Glomerular endothelial cell (primary cell): ENCODE measurements at places on chromosomes 2 and 18.

DNA sequence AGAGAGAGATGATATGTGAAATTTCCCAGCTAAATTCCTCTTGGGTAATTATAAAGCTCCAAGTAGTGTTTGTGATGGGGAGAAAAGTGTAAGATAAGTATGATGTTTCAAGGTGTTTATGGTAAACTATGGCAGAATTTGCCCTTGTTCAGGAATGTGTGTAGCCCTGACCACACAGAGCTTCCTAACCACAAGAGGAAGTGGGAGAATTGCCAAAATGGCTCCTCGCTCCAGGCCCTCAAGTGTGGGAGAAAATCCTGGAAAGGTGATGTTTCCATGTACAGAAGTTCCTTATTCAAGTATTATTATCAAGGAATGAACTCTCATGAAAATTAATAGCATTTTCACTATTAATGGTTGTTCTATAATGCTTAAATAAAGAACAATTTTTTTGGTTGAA, 878.3 kb downstream of the TDRD15 start:
- DNase-seq, result no peak

GRCh38 chr2:207243601-207244000, 77.9 kb upstream of the KLF7 start:
- no peak for DNase-seq

- no peak for DNase-seq
Measured at GRCh38 chr2:126859631-126860030, 39.1 kb upstream of the TEX51 start.

DNA sequence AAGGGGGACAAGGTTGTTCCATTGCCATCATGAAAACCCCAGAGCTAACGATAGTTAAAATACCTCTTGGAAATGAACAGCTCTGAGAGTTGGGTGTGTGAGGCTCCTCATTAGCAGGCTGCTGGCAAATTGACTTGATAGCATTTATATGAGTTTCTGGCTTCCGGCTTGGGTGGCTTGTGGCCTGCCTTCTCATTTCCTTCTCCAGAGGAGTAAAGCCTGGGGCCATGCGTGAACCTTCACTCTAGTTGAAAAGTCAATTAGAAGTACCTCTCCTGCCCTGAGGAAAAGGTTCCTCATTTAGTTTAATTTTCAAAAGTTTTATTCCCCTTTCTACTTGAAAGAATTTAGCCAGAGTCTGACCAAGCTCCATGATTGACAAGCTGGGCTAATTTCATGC, 67.1 kb downstream of the MGAT5 start:
- DNase-seq, result no peak
